ENCODE measurements at places on chromosomes 4 and X.

DNA sequence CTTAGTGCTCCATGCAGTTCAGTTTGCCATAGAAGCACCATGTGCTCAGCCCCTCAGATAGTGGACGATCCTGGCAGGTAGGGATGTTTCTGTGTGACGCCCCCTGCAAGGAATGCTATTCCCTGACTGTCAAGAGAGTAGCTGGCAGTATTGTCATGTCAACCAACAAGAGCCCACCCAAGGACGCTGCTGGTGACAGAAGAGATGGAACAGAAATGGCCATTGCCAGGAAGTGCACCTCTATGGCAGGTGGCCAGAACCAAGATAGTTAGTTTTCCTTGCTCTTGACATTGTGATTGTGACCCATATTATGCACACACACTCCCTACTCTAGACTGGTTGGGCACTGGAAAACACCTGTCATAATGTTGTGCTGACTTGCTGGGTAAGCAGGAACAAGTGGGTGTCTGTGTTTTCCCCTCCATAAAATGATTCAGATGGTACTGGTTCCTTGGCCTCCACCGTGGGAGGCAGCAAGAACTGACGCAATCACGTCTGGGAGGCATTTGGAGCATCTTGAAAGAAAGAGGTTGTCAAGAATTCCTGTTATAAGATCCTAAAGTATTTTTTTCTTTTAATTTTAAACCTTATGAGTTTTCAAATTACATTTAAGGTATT, 507.9 kb downstream of the MID1IP1 start:
- DNase-seq: peak; percentile 6

- DNase-seq: no peak
Observed at GRCh38 chr4:63379750-63380522, 1029.3 kb downstream of the TECRL start.

- no peak for DNase-seq
Observed at GRCh38 chrX:19245711-19246269, 97.9 kb upstream of the PDHA1 start.

- DNase-seq: no peak
Observed at GRCh38 chr4:102103368-102103767, 241.9 kb downstream of the SLC39A8 start.

DNA sequence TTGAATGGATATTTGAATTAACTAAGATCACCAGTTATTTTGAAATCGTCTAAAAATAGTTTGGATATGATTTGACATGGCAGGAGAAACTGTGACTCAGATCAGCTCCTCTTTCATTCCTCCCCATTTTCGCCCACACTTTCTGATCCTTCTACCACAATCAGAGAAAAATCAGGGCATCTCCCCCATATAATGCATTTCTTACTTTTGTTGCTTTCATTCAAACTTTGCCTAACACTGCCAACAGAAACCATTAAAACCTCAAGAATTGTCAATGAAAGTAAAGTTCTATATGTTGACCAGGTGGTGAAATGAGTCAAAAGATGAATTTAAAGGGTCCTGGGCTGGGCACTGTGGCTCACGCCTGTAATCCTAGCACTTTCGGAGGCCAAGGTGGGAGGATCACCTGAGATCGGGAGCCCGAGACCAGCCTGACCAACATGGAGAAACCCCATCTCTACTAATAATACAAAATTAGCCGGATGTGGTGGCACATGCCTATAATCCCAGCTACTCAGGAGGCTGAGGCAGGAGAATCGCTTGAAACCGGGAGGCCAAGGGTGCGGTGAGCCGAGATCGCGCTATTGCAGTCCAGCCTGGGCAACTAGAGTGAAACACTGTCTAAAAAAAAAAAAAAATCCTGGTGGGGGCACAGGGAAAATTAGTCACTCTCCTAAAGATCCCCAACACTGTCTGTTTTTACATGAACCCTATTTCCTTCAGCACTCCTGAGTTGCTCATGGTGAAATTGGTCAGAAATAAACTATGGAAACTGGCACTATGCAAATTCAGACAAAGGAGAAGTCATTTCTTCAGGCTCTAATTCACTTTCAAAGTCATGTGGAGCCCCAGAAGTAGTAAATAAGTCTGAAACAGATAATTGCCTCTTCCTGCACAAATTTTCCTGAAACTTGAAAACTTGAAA, 122.8 kb upstream of the NOCT start:
- no peak for DNase-seq

- DNase-seq: no peak
Observed at GRCh38 chrX:127574829-127575228, 477.4 kb downstream of the ACTRT1 start.

DNA sequence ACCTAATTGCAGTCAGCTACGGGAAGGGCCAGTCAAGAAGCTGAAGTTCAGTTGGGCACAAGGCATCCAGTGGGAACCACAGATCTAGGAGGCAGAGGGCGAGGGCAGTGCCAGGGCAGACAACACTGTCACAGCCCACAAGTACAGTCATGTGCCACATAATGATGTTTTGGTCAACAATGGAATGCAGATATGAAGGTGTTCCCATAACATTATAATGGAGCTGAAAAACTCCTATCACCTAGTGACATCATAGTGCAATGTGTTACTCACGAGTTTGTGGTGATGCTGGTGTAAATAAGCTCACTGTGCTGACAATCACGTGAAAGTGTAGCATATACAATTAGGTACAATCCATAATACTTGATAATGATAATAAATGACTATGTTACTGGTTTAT, 4.5 kb upstream of the TMEM255A start:
- no peak for DNase-seq

- no peak for DNase-seq
Observed at GRCh38 chr4:148542922-148543623, 100.9 kb upstream of the NR3C2 start.
